ENCODE measurements at places on chromosomes 16 and 17. TPM values are rescaled to one million over a fixed set of nuclear protein-coding genes. Genes with fewer than 3 reads are reported as not detected.

DNA sequence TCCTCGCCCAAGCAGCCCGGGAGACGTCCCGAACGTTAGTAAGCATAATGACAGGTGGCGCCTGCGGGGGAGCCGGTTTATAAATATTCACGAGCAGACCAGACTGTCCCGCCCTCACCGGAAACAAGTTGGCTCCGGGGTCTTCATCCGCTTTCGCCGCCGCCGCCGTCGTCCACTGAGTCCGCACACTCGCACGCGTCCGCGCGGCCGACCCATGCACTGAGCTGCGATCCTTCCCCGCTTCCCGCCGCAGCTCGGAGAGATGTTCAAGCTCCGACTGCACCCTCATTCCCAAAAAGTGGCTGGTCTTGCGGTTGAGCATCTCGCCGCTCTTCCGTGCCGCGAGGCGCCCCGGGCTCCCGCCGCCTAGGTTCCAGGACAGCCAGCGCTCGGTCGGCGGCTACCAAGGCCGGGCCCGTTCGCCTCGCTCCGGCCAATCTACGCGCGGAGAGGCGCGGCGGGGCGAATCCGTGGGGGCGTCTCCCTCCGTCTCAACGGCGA lies 385 bp downstream of the CFAP119 start:
- DNase-seq, result peak; percentile 21

DNA sequence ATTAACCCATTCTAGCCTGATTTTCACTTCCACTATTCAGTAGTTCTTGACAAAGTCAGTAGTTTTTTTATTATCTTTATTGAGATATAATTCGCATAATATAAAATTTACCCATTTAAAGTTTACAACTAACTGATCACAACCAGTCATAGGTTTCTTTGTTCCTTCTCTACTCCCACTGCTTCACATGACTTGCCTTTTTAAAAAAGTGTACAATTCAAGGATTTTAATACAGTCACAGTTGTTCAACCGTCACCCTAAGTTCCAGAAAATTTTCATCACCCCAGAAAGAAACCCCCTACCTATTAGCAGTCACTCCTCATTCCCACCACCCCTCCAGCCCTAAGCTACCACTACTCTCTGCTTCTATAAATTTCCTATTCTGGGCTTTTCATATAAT lies 162.5 kb downstream of the TRIM37 start:
- DNase-seq, result no peak

DNA sequence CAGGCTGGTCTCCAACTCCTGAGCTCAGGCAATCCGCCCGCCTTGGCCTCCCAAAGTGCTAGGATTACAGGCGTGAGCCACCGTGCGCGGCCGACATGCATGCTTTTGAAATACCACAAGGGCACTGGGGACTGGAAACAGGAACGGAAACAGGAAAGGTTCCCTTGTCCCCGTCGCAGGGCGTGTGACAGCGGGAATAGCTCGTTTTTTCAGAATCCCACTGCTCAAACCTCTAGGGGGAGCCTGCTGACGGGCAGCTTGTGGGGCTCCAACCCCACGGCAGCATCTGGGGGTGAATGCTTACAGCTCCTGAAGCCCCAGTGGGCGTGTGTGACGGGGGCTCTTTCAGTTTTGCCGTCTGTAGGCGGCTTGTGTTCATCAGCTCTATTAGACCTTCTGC lies 18.8 kb upstream of the ASGR2 start:
- DNase-seq, result peak; percentile 55

DNA sequence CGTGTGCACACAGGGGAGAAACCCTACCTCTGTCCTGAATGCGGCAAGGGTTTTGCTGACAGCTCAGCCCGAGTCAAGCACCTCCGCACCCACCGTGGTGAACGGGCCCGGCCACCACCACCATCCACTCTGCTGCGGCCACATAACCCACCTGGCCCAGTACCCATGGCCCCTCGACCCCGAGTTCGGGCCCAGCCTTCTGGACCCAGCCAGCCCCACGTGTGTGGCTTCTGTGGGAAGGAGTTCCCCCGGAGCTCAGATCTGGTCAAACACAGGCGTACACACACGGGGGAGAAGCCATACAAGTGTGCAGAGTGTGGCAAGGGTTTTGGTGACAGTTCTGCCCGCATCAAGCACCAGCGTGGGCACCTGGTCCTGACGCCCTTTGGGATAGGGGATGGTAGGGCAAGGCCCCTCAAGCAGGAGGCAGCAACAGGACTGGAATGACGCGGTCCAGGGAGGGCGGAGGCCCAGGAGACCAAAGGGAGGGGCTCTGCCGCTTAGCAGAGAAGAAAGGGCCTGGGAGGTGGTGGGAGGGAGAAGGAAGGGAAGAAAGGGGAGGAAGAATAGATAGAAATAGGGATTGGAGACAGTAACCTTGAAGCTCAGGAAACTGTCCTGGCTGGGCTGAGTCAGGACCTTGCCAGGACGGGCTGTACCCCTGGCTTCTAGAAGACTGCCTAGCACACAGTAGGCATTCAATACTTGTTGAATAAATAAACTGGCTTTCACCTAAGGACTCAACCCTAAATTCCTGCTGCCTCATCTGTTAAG lies 3.6 kb downstream of the ZNF48 start:
- no peak for DNase-seq

DNA sequence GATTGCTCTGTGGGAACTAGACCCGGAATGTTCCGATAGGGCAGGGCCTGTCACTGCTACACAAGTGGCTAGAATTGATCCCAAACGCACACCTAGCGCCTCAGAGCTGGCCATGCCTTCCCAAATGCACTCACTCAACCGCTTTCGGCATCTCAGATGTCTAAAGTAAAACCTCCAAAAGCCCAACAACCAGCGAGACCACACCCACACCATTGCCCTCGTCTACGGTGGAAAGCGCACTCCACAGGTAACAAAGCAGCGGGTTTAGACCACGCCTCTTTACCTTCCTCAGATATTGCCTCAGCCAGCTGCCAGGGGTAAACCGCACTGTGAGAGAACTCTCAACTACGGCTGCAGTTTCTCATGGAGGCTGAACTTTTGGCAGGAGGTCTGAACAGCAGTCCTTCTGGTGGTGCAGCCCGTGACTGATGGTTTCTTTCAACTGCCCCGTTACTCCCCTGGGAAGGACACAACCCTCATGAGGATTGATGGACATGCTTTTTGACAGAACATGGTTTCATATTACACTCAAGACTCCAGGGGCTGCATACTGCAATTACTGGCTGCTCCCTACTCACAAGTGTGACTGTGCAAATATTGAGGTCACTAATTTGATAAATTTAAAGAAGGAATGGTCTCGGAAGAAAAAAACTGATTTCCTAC lies 34.5 kb downstream of the USP7 start:
- DNase-seq, result no peak

- no peak for DNase-seq
Observed at GRCh38 chr16:72380283-72380682, 208.3 kb upstream of the PMFBP1 start.

DNA sequence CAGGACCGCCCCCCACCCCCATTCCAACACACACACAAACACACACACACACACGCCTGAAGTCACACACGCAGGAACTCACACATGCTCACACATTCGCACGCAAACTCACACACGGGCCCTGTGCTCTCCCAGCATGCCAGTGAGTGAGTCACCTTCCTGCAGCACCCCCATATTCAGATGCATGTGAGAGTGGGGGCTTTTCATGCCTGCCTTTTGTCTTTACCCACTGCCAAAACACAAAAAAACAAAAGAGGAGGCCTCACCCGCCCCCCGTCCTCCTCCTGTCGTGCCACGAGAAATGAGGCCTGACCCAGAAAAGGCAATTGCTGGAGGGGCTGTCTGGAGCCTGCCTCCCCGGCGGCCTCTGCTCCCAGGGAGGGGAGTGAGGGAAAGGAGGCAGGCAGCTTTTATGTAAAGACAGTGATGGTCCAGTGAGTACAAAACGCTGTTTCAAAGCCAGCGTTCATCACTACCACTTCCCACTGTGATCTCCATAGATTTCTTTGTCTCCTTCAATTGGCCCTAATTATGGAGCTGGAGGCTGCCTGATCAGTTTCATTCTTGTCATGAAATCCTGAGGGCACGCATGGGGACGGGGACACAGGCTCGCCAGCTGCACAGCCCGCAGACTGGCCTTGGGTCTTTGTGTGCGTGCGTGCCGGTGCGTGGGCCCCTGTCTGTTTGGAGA lies 29.5 kb upstream of the GSE1 start:
- DNase-seq, result no peak

DNA sequence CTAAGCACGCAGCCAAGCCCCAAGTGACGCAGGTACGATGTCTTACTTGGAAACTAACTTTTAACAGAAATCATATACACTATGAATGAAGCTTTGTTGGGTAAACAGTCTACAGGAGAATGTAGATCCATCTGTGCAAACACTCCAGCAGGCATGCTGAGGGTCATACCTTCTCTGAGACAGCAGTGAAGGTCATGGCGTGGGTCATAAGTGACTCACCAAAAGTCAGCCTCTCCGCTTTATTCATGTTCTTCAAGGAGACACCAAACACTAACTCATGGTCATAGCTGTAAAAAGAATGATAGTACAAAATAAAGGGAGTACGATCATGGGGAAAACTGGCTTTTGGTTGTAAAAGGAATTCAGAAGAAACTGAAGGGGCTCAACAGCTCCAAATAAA lies 20.6 kb downstream of the BLMH start:
- DNase-seq, result no peak

GRCh38 chr17:80260069-80260535 lies 550 bp upstream of the RNF213 start:
- DNase-seq, result peak; percentile 79

DNA sequence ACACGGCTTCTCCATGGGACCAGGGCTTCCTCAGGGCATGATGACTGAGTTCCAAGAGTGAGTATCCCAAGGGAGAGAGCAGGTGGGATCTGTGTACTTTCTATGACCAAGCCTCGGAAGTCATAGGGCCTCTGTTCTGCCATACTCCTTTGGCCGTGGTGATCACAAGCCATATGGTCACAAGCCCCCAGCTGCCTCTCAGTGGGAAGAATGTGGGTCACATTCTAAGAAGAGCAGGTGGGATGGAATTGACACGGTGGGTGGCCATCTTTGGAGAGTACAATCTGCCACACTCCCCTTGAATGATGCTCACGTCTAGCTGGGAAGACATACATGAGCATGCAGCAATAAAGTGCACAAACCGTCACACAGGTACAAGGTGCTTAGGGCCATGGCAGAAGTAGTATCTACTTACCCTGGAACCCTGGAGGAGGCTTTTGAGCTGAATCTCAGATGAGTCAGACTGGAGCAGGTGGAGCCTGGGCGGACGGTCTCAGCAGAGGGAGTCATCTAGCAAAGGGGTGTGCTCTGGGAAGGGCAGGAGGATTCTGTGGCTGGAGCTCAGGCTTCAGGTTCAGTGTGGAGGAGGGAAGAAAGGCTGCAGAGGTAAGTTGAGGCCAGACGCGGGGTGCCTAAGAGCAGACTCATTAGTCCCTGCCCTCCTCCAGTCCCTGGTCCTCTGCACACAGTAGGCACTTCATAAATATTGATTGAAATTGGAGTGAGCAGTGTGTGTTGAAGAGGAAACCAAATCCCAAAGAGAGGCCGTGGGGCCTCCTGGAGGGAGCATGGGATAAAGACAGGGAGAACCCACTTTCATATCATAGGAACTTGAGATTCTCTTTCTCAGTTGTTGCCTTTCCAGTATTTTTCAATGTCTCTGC lies 26.6 kb downstream of the GOSR2 start:
- no peak for DNase-seq

DNA sequence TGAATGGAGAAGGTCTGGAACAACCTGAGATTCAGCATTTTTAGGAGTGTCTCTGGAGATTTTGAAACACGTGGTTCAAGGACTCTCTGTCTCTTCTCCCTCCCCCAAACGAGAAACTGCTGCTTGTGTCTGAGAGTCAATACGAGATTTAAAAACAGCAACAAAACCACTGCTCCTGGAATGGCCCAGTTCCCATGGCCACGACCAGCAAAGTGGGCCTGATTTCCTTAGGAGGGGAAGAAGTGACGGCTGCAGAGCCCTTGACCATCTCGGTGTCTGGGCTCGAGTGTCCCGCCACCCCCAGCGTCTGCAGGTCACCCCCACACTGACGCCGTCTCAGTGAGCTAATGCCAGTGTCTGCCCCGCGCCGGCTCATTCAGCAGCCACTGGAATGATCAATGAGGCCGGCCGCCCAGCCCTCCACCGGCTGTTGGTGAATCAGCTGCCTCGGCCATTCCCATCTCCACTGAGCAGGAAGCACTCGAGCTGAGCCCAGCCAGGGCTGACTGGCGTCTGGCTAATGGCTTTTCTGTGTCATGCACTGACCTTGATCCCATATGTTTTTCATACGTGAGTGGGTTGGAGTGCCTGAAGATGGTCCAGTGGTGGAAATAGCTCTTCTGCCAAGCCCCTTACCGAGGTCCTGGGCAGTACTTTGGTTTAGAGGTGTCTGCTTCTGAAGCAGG lies 151.8 kb downstream of the PITPNC1 start:
- no peak for DNase-seq

- no peak for DNase-seq
Observed at GRCh38 chr16:67803894-67804293, 2.5 kb downstream of the RANBP10 start.

DNA sequence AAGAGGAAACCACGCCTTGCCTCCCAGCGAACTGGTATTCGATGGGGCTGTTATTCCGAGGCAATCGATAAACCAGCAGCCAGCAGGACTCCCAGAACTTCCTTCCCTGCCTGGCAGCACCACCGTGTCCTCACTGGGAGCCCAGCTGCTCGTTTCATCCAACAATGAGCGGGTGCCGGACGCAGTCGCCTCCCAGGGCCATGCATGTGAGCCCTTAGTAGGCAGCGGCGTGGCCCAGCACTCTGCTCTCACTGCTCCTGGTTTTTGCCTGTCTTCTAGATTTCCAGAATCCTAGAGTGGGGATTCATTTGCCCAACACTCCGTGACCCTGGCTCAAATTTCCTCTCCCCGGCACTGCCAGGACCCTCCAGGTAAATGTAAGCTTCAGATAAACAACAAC lies 29.1 kb upstream of the RASD1 start:
- no peak for DNase-seq

- no peak for DNase-seq
Observed at GRCh38 chr17:10119203-10120108, 79.0 kb downstream of the GAS7 start.

DNA sequence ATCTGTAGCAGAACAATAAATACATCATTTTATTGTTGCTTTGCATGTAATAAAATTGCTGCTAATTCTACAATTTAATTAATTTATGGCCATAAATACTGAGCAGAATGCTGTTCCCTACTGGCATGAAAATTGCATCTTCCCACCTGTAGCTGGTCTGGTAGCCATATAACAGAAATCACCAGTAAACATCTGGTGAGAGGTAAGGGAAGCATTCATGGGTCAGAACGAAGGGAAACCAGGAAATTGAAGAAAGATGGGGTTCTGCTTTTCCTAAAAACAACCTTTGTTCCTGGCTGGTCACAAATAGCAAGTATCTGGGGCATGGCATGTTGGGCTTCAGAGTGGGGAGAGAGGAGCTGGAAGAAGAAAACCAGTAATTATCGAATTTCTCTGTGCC lies 128.4 kb downstream of the CDH11 start:
- DNase-seq, result no peak

Gene CHD9NB
- total RNA-seq, result not detected

Gene RHOT1
- total RNA-seq, result 14.0 TPM

Gene TBC1D3I
- 0.13 TPM for total RNA-seq

Gene CBFA2T3
- 2.0 TPM for total RNA-seq

Gene TEX19
- 0.16 TPM for total RNA-seq

Gene ALOX12
- total RNA-seq, result not detected

Gene WSCD1
- total RNA-seq, result 0.38 TPM

Gene FBXO39
- total RNA-seq, result not detected

Gene TMEM114
- total RNA-seq, result not detected

Gene NGFR
- 0.49 TPM for total RNA-seq

Gene SPIRE2
- total RNA-seq, result 0.21 TPM

Gene EVPLL
- total RNA-seq, result 0.18 TPM

Data from activated T-cell treated with anti-CD3 and anti-CD28 coated beads, Interleukin-2, amount 50 U/mL, for 4 hours (primary cell).